Nephron progenitor cell (in vitro differentiated cells): ENCODE measurements at places on chromosomes 11 and 22.

DNA sequence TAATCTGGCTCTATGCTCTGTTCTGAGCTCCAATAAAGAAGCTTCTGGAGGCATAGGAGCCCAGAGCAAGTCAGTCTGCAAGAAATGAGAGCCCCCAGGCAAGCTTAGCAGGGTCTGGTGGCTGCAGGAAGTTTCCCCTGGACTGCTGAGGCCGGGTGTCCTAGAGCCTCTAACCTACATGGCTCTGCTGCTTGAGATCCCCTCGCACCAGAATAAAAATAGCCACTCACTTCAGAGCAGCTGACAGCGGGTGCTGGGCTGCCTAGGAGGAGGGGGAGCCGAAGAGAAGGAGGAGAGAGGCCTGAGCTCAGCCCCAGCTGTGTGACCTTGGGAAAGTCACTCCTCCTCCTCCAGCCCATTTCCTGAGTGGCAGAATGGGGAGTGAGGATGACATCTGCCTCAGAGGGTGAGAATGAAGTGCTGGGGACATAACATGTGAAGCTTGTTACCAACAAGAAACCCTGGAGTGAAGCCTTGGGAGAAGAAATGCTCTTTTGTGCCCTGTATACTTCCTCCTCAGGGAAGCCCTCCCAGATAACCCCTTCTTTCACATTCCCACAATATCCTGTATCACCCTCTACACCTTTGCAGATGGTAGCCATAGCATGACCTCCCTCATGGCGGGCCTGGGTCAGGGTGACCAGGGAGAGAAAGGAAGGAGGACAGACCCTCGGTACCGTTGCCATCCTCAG is 3.6 kb upstream of the INPP5J start:
- DNase-seq = no peak

DNA sequence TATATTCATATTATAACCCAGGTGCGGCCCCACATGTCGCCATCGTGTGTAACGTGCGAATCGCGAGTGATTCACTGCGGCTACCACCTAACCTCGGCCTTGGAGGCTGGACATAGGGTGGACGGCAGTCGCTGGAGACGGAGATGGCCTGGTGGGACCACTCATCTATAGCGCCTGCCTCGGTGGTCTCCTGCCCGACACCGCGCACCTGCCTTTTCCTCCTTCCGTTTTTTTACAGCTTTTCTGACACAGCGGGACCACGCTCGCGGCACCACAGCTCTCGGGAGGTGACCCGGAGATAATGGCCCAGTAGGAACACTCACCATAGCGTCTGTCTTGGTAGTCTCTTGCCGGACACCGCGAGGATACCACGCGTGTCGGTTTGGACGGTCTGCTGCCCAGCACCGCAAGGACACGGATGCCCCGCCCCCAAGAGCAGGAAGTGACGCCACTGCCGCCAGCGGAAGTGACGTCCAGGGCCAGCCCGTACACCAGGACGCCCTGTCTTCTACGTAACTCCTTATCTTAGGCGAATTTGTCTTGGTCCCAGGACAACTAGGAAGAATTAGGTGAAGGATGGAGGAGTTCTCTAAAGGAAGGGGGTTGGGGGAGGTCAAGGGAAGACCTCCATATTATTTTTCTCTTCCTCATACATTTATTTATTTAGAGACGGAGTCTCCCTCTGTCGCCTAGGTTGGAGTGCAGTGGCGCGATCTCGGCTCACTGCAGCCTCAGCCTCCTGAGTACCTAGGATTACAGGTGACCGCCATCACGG is 6.4 kb downstream of the SNU13 start:
- DNase-seq = peak; percentile 92

DNA sequence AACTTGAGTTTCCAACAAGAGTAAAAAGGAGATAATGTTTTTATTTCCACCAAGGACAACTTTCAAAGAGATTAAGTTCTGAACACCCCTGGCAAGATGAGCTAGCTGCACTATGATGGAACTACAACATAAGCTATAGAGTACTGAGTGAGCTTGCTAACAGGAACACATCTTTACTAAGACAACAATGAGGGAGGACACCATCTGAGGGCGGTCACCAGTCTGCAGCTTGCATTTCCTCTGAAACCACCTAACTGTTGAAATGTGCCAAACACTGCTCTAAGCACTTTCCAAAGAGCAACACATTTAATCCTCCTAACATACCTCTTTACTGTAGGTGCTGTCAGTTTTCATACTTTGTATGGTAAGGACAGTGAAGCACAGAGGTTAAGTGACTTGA is 68.4 kb downstream of the TCF20 start:
- DNase-seq = no peak

DNA sequence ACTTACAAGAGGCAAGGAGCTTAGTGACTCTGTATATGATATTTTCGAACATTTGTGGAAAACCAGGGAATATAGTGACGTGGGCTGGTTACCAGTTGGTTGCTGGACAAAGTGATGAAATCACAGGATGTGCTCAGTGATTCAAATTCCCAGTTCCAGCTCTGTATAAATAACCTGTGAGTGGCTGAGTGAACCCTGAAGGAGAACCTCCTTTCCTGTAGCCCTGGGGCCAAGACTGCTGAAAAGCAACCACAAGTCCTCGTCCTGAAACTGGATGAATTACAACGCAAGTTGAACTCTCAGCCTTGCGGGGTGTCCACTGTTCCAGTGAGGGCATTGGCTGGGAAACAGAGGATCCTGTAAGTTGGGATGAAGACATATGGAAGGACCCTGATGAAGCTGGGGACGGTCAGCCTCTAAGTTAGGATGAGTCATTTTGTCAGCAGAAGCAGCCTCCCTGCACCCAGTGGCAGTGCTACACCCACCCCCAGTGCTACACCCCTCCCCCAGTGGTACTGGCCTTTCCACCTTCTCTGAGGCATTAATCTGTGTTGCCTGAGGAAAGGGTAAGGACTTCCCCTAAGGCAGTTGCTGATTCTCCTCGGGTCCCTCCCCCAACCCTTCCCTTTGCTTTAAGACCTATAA is 22.0 kb upstream of the CD81 start:
- DNase-seq = no peak

DNA sequence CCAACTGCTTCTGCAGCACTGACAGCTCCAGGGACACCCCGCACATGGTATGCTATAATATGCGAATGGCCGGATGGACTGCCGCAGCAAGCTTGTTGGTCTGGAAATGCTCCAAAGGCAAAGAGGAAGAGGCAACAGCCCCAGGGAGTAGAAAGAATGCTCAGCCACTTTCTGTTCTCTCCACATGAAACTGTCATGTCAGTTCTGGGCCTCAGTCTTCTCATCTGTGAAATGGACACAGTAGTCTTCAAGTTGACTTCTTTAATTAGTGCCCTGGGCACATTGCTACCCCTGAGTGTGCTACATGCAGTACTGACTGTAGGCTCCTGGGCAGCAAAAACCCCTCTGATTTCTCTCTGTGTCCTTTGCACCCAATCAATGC is 19.9 kb downstream of the IL10RA start:
- DNase-seq = no peak

- DNase-seq = no peak
Measured at GRCh38 chr11:100578831-100579311, 108.2 kb upstream of the ARHGAP42 start.

- DNase-seq = no peak
Measured at GRCh38 chr22:46848197-46848596, 85.7 kb downstream of the TBC1D22A start.

- DNase-seq = no peak
Measured at GRCh38 chr22:48396785-48397530, 1430.7 kb downstream of the BRD1 start.

GRCh38 chr11:128244871-128245270 is 342.5 kb downstream of the ETS1 start:
- no peak for DNase-seq

DNA sequence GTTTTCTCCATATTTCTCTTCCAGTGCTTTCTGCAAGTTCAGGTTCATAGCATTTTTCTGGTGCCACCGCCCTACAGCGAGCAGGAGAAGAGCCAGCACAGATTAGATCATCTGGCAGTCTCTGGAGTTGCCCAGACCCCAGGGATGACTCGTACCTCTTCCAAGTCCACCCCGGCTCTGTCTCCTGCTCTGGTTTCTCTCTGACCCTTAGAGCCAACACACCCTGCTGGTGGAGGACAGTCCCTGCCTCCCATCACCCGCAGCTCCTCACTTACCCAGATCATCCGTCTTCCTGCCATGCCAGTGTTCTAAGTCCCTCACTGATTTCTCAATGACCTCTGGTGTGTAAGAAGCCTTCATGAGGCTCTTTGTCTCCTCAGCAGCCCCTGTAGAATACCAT is 28.0 kb downstream of the TST start:
- no peak for DNase-seq

DNA sequence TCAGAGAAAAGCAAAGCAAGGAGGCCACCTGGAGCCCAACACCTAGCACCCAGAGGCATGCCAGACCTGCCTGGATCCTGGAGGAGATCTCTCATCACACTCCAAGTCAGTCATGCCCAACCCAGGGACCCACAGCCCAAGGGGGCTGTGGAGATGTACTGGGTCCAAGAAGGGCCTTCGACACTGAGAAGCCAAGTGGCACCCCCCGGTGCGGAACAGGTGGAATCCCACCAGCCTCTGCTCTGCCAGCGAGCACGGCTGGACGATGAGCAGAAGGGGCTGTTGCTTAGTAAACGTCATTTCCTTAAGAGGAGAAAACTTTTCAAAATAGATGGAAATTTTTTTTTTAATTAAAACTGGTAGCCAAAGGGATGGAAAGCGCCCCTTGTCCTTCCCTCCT is 171.9 kb upstream of the GRK3 start:
- no peak for DNase-seq

GRCh38 chr22:46036558-46037408 is 59.8 kb upstream of the WNT7B start:
- no peak for DNase-seq

DNA sequence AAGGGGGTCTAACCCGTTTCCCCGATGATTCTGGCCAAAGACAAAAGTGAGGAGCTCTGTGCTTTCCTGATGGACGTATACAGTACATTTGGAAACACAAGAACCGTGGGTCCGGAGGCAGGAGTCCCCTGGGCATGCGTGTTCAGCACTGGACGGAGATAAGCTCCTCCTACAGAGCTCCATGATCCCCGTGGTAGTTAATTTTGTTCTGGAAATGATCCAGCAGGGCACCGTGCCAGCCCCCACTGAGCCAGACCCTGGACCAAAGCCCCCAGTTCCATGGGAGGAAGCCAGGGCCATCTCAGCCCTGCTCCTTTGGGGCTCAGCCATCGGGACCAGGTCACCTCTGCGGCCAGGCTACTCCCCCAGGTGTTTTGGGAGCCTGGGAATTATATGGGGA is 83.3 kb downstream of the TRMU start:
- no peak for DNase-seq

- DNase-seq = no peak
Measured at GRCh38 chr22:36319595-36320497, 66.9 kb downstream of the APOL1 start.

GRCh38 chr11:79439886-79440570 is 802 bp downstream of the TENM4 start:
- peak; percentile 72 for DNase-seq

GRCh38 chr11:79344753-79345294 is 96.0 kb downstream of the TENM4 start:
- DNase-seq = no peak

DNA sequence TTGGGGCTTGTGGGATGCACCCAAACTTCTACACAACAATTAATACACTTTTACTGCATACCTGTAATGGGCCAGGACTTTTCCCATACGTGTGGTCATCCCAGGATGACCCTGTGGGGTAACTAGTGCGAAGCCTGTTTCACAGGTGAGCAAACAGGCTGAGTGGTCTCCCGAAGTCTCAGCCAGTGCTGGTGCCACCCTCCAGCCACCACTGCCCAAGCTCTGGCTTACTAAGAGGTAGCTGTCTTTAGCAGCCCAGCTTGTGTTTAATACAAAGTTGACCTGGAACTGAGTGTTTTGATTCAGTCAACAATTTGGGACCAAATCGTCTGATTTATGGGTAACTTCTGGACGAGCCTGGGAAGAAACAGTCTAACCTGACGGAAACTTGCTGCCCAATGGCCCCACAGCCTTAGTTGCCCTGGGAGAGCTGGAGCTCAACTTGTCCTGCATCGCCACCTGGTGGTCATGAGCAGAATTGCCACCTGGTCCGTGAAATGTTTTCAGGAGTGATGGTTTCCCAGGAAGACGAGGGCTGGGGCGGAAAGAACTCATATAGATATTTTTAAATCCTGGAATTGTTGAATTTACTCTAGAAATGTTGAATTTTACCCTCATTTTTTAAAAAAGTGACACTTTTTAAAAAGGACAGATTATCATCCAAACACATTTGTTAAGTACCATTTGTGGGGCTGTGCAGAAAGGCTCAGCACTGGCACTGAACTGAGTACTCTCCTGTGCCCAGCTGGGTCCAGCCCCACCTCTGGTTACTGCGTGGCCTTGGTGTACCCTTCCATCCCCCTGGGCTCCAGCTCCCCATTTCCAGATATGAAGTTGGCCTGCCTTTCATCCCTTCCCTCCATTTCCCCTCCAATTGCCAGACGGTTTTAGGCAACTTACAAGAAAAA is 95.5 kb upstream of the PARVA start:
- DNase-seq = peak; percentile 89

DNA sequence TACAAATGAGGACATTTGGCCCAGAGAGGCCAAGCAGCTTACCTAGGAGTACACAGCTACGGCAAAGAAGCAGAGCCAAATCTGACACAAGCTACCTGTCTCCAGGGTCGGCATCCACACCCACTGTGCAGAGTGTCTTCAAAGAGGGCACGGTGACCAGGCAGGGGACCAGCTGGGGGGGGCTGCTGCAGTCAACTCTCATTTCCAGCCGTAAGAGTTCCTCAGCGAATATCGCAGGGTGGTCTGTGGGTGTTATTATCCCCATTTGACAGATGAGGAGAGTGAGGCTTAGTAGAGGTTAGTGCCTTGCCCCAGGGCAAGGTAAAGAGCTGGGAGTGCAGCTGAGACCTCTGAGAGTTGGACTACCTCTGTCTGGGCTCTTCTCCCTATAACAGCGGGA is 7.1 kb upstream of the PPFIA1 start:
- no peak for DNase-seq

- DNase-seq = no peak
Measured at GRCh38 chr11:16863389-16863788, 124.9 kb downstream of the C11orf58 start.

GRCh38 chr22:27489178-27489675 is 312.3 kb downstream of the MN1 start:
- no peak for DNase-seq

GRCh38 chr11:6219359-6219758 is 14.0 kb downstream of the C11orf42 start:
- no peak for DNase-seq
